PC-3 (cell line): ENCODE measurements at places on chromosomes 3 and 15. TPM values are rescaled to one million over a fixed set of nuclear protein-coding genes. Genes with fewer than 3 reads are reported as not detected.

The RETNLB gene
- total RNA-seq, result not detected in 2 replicates

The AMIGO3 gene
- total RNA-seq, result 1.8 and 2.1 TPM in 2 replicates

The CP gene
- total RNA-seq, result 0.04 TPM in 1 of 2 replicates, not detected in the other

The VEPH1 gene
- 11.5 and 27.3 TPM in 2 replicates for total RNA-seq

The PROK2 gene
- not detected in 2 replicates for total RNA-seq

- no peak for DNase-seq
Observed at GRCh38 chr3:100081986-100082692, 32.2 kb downstream of the FILIP1L start.

DNA sequence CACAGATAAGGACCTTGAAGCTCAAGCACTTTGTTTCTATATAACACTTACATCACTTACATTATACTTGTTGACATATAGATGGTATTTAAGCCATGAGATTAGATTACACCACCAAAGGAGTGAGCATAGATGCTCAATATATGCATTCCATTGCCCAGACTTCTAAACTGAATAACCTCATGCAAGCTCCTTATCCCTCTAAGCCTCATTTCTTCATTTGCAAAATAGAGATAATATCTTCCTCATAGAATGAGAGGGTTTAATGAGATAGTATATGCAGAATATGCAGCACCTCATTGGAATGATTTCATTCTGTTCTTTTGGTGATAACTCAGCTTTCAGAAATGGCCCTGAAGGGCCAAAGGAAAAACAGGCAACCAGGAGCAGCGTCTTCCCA lies 18.5 kb downstream of the NLGN1 start:
- no peak for DNase-seq

- DNase-seq, result peak; percentile 54
Observed at GRCh38 chr3:197793247-197793646, 2.2 kb downstream of the LRCH3 start.

GRCh38 chr3:192892981-192893700 lies 24.5 kb downstream of the MB21D2 start:
- peak; percentile 48 for DNase-seq

GRCh38 chr3:171248426-171249111 lies 211.6 kb downstream of the TNIK start:
- DNase-seq, result no peak

- no peak for DNase-seq
Observed at GRCh38 chr15:58240191-58240932, 102.2 kb downstream of the AQP9 start.

DNA sequence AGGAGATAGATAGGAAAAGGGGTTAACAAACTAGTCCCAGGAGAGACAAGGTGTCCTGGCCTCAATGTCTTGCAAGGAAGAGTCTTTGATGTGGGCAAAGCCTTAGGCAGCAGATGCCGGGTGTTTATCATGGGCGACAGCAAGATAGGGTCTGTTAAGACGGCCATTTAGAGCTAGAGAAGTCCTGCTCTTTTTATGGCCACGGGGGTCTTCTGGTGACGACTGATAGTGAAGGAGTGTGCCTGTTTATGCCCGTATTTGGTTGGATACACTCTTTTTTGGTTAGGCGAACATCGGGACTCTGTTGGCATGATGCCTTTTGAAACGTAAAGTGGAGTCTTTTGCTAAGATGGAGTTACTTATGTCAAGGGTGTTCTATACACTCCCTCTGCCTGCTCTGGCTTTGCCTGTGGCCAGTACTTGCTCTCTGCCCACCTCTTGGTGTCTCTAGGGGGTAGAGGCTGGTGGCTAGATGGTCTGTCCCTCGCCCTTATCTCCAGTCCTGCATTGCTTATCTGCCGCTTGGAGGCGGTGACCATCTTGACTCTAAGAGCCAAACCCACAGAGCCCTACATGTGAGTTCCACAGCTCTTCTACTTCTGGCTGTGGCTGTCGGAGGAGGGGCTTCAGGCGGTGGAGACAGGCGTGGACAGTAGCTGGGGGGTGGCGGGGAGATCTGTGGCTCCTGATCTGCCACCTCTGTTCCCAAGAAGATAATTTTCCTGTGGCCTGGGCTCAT lies 55.8 kb upstream of the ZBTB38 start:
- no peak for DNase-seq

DNA sequence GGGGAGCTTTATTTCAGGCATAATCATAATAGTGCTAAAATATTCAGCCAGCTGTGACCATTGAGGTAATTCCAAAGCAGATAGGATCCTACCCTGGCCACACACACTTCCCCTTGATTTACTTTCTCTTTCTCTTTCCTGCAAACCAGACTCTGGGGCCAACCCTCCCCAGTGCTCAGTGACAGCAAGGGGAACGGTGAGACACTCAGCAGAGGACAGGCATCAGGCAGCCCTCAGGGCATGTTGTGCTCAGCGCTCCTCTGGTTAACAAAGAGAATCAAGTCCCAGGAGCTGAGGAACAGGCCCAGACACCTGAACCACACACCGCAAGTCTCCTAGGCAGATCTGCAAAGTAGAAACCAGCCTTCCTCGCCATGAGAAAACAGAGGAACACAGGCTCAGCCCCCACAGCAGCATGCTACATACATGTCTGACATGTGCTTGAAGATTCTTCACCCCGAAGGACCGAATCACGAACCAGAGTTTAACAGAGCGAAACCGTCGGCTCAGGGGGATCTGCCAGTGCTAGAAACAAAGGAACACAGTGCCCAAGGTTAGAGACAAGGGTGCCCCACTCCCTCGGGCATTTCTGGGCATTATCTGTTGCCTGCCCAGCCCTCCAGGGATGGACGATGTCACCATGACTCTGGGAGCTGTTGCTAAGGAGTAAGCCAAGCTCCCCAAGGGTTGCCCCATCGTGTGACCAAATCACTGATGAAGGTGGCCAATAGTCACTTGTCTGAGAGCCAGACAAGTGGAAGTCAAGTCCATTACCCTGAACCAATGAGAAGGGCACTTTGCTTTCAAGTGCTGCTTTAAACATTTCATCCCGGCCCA lies 17.5 kb downstream of the HDC start:
- no peak for DNase-seq

DNA sequence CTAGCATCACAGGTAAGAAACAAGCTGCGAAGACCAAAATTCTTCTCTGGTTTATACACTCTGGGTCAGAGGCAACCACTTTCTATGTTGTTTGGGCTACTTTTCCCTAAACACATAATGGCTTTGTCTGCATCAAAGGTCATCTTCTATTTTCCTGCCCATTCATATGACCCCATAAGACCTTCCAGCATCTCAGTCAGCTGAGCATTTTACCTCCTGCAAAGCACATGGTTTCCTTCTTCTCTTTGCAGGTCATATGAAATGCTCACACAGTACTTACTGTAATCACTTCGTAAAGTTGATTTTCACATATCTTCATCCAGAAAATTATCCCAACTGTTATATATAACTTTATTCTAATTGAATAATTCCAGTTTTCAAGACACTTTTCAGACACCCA lies 34.8 kb downstream of the LIPC start:
- no peak for DNase-seq

DNA sequence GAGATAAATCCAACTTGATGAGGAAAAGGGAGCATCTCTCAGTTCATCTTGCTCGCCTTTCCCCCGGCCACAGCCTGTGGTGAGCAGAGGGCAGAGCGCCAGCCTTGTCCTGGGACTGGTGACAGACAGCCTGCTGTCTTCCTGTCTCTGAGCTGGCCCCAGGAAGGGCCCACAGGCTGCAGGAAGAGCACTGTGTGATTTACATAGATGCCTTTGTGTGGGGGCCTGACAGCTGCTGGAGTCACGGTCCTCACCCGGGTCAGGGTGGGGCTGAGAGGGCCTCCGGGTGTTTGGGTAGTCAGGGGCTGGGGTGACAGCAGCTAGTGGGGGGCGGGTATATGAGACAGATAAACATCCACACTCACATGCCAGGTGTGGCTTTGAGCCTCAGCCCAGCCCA lies 29.3 kb downstream of the PLA2G4D start:
- peak; percentile 51 for DNase-seq

GRCh38 chr15:69685512-69686452 lies 233.2 kb downstream of the RPLP1 start:
- DNase-seq, result no peak

GRCh38 chr15:64597477-64597822 lies 137.1 kb downstream of the ZNF609 start:
- no peak for DNase-seq

GRCh38 chr3:143914257-143914656 lies 57.4 kb upstream of the DIPK2A start:
- no peak for DNase-seq

DNA sequence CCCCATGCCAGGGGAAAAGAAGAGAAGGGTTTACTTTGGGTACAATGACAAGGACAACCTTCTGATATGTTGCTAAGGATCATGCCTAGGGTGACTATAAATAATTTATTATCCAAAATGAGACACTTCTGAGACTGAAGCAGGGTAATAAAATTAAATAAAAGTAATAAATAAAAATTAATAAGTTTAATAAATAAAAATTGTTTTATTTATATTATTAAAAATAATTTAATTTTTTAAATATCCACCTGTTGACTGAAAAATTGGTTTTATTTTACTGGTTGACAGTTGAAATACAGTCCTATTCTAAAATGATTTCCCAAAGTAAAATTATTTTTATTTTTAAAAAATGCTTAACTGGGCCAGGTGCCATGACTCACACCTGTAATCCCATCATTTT lies 102.0 kb downstream of the FHIT start:
- no peak for DNase-seq

DNA sequence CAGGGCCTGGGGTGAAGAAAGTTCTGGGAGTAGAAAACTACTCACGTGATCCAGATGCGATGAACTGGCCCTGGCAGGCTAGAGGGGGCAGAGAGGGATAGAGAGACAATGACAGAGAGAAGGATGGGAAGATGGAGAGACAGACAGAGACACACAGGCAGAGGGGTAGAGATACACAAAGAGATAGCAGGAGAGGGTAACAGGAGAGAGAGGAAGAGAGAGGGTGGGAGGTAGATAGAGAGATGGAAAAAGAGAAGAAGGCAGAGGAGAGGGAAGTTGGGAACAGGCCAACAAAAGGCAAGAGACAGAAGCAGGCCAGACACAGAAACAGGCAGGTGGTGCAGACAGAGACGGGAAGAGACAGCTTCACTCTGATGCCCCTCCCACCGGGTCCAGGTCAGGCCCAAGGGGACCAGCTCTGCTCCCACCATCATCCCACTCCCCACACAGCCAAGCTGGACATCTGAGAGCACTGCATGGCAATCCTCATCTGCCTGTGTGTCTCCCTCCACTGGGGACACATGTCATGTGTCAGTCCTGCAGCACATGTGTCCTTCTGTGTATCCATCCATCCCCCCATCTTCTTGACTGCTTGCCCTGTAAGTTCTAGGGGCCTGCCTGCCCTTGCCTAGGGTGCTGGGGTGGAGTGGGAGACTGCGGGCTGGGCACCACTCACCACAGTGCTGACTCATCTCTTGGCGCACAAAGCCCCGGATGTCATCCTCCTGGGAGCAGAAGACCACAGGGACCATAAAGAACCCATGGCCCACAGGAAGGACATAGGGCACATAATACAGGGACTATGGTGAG lies 2.2 kb upstream of the UCN2 start:
- peak; percentile 85 for DNase-seq

DNA sequence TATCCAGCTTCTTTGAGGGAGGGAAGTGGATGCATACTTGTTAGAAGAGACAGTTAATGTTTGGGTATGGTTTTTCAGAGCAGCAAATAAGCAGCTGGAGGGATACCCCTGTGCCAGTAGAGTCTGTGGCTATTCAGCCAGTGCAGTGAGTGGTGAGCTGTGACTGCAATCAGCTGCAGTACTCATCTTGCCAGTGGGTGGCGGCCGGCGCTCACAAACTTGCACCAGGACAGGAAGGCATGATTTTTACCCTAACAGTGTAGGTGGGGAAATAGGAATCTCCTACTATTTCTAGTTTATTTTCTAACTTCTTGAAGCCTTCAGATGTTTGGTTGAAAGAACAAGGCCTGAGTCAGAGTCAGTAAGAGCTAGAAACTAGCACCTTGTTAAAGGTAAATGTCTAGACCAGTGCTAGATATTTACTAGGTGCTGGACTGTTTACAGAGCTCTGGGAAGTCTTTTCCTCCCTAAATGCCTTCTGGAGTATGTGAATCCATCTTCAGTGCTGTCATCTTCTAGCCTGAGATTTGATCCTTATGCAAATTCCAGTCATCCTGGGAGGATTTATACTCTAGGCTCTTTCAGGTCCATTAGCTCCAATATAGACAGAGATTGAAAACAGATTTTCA lies 23.6 kb downstream of the TIMP4 start:
- peak; percentile 83 for DNase-seq

- DNase-seq, result peak; percentile 93
Observed at GRCh38 chr3:49745986-49746385, 22.2 kb upstream of the GMPPB start.

DNA sequence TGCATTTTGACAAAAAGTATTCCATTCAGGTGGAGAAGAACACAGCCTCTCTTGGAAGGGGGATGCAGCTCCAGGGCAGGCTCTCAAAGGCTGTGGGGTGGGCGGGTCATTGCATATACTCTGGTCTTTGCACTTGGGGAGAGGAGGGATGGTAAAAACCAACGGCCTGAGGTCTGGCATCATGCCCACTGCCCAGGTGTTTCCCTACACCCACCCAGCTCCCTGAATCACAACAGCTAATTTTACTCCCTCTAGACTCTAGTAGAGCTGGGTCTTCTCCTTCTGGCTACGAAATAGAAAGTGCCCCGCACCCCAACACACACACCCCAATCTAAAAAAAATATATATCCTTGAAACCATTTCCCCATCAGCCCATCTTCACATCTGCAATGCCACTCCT lies 1.0 kb downstream of the MYLK start:
- no peak for DNase-seq

GRCh38 chr3:55285156-55285555 lies 201.9 kb downstream of the WNT5A start:
- DNase-seq, result no peak

DNA sequence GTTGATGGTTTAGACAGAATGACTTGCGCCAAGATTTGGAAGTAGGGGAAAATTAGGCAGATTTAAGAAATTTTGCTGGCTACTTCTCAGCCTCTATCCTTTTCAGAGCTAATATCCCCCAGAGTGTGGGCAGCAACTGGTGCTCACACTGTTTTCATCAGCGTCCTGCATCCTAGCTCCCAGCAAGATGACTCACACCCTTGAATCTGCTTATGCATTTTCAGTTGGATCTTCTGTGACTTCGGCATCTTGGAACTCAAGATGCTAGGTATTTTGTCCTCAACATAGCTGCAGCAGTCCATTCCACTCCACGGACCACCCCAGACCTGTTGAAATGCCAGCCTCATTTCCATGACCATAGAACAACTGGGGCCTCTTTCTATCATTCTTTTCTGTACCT lies 336.1 kb upstream of the NR2F2 start:
- no peak for DNase-seq

DNA sequence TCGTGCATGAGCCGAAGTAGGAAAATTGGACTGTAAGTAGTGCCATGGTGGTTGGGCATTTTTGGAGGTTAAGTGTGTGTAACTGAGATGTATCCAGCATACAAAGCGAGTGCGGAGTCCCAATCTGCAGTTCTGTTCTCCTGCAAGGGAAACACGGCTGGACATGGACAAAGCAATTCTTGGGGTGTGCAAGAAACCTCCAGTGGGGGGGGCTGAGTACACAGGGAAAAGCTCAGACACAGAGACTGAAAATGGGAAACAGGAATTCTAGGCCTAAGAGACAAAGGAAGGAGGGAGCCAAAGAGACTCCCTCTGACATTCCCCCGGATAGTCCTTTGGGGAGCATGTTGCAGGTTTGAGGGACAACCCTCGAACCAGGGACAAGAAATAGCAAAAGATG lies 83.2 kb upstream of the PLSCR4 start:
- peak; percentile 60 for DNase-seq
